ENCODE measurements at places on chromosomes 5 and 9.

- no peak for DNase-seq
Observed at GRCh38 chr5:159702301-159702700, 214.0 kb upstream of the ADRA1B start.

DNA sequence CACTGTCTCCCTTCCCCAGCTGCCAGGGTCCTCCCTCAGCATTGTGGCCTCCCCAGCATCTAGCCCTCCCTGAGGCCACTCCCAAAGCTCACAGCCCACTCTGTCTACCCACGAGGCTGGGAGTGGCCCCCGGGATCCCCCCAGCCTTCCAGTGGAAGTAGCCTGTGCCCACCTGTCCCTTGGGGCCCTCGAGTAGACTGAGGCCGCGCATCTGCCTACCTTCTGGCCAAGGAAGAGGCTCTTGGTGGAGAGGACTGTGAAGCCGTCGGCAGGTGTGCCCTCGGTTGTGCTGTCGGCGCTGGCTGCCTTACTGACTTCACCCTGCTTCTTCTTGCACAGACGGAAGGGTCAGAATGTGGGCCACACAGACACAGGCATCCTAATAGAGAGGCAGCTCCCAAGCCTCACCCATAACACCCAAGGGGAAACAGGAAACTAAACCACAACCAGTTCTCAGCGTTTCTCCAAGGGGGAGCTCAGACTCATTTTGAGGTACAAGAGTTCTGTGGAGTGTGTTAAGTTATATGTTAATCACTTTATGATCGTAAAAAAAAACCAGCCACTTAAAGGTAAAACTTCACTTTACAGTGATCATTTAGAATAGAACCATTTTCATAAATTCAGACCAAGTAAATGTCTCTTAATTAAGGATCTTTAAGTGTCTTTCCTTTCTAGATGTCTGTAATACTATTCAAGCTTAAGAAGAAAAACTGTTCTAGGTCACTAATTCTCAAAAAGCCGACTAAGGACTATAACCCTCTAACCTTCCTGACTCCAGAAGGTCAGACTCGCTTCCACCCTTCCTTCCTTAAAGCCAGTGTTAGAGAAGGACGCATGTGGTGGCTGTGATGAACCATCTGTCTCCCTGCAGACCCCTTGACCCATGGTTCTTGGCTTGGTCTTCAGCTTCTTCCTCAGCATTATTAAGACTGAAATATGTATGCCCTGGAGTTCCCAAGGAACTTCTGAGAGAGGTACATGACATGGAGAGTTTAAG is 38.5 kb downstream of the MACROH2A1 start:
- DNase-seq: no peak

DNA sequence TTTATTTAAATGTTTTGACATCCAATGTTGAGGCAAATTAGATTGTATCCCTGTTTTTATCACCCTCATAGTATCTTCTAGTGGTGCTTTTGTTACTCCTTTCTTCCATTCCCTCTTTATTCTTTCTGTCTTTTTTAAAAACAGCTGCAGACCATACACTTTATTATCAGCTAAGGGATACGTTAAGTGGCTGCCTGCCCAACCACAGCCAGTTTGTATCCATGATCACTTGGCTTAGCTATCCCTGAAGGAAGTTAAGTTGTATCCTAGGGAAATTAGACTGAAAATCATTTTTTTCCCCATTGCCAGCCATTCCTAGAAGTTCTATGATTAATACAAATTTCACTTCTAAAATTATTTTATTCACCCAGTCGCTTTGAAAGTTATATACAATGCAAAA is 1032.7 kb downstream of the NR2F1-AS1 start:
- no peak for DNase-seq

- no peak for DNase-seq
Observed at GRCh38 chr9:8760000-8760767, 960.6 kb upstream of the DMAC1 start.

- no peak for DNase-seq
Observed at GRCh38 chr5:160903551-160903950, 51.5 kb upstream of the ATP10B start.

- DNase-seq: peak; percentile 66
Observed at GRCh38 chr9:124357721-124358361, 57.4 kb downstream of the PSMB7 start.

DNA sequence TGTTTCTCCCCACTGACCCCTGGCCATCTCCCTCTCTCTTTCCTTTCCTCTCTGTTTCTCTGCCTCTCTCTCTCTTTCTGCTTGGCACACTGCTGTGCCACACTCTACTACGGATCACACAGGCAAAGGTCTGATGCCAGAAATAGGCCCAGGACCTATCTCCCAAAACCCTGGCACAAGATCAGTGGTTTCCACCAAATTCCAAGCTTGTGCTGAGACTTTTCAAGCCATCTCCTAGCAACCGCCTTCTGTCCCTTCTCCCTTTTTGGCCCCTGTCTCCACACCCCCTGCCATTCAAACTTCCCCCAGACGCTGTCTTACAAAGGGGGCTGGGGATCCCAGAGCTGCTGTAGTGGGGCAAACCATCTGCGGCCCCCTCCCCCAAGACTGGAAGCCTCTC is 38.5 kb upstream of the RARS1 start:
- DNase-seq: no peak

DNA sequence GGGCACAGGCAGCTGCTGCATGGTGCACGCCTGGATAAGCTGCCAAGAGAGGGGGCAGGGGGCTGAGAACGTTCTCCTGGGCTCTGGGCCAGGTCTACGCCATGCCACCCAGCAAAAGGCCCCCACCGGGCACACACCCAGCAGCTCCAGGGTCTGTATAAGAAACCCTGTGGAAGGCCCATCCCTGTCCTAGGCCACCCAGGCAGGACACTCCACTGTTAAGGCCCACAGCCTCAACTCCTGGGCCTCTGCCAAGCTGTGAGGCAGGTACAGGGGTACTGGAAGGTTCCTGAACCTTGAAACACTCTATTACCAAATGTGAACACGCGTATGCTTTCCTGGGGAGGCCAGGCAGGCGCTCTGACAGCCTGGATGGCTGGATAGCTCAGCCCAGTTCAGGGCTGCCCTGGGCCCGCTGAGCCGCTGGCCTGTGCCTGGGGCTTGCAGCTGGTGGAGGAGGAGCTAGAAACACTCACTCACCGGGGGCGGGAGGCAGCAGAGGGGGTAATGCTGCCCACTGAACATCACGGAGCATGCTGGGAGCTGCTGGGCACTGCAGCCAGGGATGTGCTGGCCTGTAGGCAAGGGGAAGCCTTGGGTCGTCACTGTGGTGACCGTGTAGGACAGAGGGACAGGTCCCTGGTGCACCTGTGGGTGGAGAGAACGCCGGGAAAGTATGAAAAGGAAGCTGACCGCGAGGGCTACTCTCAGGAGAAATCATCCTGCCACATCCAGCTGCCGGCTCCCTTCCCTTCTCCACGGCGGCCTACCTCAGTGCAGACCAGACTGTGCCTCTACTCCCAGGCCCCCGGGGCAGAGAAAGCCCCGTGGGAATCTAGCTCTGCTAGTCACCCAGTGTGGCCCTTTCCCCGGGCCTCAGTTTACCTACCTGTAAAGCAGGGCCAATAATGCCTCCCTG is 6.0 kb downstream of the RNF44 start:
- no peak for DNase-seq

GRCh38 chr9:99860266-99860665 is 38.6 kb downstream of the NR4A3 start:
- DNase-seq: no peak

GRCh38 chr5:91419571-91420537 is 36.7 kb upstream of the ARRDC3 start:
- no peak for DNase-seq

- no peak for DNase-seq
Observed at GRCh38 chr5:107812570-107813141, 141.9 kb upstream of the EFNA5 start.

DNA sequence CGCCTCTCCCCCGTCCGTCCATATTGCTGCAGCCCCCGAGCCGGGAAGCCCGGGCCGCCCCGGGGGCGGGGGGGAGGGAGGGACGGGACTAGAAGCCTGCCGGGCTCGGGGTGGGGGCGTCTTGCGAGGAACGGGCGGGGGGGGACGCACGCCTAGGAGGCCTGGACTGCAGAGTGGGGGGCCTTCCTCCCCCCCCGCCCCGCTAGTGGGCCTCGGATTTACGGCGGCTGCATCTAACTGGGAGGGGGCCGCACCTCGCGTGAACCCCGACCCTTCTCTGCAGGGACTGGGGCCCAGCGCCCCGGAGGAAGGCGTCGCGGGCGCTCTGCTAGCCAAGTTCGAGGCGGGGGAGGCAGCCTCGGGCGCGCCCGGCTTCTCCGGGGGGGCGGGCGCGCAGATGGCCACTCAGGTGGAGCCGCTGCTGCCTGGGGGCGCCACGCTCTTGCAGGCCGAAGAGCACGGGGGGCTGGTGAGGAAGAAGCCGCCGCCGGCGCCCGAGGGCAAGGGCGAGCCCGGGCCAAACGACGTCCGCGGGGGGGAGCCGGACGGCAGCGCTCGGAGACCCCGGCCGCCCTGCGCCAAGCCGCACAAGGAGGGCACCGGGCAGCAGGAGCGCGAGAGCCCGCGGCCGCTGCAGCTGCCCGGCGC is at the start of gene LARP1:
Gene LARP1, plus strand, starts transcription at position 17 of the 648 bp plus-strand sequence. Its CDS starts 381 bp downstream, at position 398.
- DNase-seq: no peak

Measured in coronary artery (tissue), 2 donors.